ENCODE measurements at places on chromosomes 7 and 10.
A peak's percentile ranks its signal among the peaks of the same experiment; 100 is the strongest.

- no peak for DNase-seq
These were observed 96.6 kb upstream of the PTN start for GRCh38 chr7:137439829-137440825.

GRCh38 chr7:755413-755805 is 28.3 kb upstream of the PRKAR1B start:
- no peak for DNase-seq

GRCh38 chr10:943334-944033 is 12.0 kb upstream of the LARP4B start:
- no peak for DNase-seq

DNA sequence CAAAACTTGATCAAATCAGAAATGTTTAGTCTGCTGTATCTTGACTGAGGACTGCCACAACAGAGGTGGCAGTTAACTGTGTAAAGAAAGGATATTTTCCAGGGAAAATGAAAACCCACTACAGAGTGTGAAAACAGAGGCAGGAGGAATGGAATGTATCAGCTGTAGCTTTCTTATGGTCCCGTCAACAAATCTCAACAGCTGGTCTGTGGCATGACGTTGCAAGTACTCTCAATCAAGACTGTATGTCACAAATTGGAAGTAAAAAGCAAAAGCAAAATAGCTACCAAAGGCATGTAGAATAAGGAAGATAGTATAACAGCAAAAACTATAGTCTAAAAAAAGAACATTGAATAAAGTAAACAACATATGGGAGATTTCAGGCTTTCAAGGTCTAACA is 123.5 kb downstream of the KMT2C start:
- no peak for DNase-seq

DNA sequence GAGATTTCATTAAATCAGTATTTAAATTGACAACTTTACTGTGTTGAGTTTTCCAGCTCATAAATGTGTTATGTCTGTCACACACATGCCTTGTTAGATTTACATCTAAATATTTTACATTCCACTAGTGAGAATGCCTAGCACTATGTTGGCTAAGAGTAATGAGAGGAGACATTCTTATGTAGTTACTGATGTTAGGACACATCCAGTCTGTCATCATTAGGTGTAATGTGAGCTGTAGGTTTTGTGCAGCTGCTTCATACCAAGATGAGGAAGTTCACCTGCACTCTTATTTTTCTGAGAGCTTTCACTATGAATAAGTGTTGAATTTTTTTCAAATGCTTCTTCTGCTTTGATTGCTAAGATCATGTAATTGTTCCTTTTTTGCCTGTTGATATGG is 218.0 kb upstream of the IGFBP3 start:
- no peak for DNase-seq

DNA sequence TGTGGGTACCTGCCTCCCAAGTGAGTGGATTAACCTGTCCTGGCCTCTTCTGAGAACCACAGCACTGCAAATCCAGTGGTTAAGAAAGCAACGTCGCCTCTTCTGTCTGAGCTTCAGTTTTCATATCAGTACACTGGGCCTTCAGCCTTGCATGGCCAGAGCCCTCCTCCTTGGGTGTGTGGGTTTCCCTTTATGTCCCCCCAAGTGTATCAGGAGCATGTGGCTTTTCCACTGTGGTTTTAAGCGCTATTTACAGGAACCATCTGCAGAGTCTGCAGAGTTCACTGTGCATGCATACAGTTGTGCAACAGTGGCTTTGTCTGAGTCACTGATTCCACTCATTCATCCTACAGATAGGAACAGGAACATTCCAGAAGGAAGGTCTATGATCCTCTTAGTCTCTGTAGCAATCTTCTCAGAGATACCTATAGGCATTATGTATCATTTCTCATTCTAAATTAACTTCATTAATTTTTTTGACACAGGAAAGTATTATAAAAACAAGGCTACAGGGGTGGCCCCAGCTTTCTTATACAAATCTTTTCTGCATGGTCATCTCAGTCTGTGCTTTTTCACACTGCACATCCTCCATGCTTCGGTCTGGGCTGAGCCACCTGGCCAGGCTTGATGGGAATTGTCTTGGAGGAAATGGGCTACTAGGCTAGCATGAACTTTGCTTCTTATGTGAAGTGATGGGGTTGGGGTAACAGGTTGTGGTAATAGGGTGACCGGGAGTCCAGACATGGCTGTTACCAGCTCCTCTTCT is 17.1 kb downstream of the MBL2 start:
- no peak for DNase-seq

DNA sequence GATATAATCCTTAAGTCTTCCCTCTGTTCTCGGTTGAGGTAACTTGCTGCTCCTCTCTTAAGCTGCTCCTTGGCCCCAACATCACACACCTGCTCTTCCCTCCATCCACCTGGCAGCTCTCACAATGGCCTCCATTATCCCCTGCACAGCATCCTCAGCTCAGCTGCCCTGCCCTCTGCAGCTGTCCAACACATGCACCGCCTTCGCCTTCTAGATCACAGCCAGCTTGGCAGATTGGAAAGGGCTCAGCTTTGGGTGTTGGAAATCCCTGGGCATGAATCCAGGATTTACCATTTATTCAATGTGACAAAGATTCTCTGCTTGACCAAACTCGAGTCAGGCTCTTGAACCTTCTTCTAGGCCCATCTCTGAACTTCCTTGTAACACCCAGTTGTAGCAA is 20.6 kb downstream of the RGR start:
- DNase-seq, result no peak

- no peak for DNase-seq
These were observed 140.1 kb downstream of the ZFAND4 start for GRCh38 chr10:45532480-45532879.

DNA sequence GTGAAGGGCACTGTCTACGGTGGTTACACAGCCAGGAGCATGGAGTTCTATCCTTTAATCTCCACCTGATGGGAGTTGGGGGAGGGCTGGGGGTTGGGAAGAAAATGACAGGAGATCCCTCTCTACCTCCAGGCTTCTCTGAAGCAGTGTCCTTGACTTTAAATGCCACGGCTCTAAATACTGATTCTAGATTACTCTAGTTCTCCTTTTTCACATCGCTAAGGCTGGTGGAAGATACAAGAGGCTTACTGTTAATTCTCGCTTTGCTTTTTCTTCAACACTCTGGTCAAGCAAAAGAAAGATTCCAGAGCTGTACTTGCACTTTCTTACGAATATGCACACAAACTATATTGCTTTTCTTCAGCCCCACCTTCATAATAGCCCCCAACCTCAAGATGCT is 30.5 kb downstream of the ARL3 start:
- DNase-seq, result no peak

- DNase-seq, result no peak
These were observed 180.5 kb downstream of the MAGI2 start for GRCh38 chr7:79272938-79273337.

DNA sequence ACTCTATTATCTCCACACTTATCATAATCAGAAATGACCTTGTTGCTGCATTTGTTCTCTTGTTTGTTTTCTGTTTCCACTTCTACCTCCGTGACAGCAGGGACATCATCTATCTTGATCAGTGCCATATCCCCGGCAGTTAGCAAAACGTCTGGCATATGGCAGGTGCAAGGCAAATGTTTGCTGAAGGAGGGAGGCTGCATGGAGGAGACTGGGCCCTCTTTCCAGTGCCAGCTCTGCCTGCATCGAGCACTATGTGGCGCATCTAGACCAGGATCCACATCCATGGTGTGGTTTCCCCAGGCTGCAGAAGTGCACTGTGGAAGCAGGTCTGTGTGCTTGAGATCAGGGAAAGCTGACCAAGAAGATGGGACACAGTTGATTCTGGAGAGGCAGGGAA is 181.2 kb downstream of the KCNMA1 start:
- DNase-seq, result no peak

DNA sequence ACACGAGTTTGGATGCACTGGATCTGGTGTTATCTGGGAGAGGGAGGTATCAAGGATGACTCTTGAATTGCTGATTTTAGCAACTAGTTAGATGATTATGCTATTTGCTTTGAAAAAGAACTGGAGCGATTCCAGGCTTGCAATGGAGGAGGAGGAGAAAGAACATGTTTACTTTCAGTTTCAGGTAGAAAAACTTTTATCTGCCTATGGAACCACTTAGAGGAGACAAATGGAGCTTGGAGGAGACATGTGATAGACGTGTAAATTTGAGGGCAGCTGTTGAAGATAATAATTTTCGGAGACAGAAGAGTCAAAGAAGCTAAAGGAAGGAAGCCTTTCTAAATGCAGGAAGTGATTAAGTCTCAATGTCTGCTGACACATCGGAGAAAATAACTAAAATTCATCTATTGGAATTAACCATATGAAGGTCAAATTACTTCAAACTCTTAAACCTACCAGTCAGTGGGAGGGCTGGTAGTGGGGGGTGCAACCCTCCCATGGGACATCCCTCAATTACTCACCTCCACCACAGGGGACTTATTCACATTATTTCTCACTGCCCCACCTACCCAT is 56.4 kb upstream of the GNAI1 start:
- DNase-seq, result peak; percentile 27

DNA sequence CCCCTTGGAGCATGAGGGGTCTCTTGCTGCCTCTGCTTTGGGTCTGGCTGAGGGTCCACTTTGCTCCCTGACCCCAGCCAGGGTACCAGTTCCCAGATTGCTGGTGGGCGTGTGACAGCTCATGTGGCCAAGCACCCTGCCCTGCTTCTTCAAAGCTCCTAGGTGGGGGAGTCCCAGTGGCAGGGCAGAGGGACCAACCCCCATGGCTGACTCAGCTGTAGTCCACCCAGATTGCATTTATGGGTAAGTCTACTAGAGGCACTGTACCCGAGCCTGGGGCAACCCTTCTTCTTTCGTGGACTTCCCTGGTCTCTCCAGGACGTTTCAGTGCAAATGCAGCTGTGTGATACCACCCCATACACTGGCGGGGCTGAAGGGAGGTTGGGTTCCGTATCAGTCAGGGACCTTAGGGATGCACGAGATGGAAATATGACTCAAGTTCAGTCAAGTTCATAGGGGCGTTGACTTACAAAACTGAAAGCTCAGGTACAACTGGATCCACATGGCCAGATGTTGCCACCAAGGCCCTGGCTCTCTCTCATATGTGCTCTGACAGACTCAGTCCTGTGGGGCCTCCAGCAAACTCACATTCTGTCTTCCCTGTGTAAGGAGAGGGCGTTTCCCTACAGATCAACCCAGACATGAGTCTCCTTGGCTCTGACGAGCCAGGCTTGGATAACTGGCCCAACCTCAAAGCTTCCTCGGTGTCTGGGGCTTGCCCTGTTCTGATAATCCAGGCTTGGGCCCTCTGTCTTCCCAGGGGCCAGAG is 13.6 kb downstream of the PTPRE start:
- DNase-seq, result no peak

DNA sequence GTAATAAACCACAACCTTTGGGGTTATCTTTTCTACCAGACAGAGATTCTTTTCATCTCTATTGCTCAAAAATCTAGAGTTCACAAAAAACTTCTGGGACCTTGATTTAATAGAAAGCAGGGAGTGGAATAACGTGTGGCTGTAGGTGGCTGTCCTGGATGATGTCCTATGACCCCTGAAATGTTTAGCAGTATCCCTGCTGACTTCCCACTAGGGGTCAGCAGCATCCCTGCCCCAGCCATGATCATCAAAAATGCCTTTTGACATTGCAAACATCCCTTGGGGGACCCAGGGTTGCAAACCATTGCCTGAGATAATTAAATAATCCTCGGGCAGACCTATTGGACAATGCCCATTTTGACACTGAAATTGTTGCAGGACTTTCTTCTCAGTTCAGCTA is 177.1 kb downstream of the USP6NL start:
- no peak for DNase-seq

DNA sequence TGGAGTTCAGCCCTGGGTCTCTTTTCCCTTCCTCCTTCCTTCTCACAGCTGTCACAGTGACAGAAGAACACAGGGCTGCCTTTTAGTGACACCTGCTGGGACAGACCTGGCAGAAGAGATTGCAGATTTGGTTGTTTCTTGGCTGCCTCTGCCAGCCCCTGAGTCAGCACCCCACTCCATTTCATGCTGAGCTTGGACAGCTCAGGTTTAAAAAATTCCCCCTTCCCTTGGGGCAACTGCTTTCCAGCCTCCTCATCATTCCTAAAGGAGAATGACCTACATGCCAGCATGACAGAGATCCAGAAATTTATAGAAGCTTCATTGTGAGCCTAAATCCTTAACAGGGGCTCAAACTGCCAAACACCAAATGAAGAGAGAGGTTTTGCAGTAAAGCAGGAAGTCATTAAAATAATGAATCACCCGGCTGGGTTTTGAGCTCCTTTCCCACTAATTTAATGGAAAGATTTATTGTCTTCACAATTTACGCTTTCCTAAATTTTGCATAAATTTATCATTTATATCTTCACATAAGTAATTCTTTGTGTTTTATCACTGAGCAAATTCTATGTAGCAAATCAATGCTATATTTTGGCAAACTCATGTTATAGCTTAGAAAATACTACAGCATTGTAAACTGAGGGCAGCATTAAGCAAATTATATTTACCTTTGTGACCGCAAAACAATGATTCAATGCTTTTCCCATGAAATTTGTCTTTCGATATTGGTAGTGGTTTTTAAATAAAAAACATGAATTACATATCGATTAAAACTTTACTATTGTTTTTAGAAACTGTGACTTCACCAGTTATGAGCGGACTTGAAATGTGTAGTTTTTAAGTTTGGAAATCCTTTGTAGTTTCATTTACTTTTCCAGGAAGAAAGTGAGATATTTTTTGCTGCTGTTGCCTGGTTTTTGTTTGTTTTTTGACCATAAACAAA is 399.5 kb upstream of the ANKRD30A start:
- no peak for DNase-seq

DNA sequence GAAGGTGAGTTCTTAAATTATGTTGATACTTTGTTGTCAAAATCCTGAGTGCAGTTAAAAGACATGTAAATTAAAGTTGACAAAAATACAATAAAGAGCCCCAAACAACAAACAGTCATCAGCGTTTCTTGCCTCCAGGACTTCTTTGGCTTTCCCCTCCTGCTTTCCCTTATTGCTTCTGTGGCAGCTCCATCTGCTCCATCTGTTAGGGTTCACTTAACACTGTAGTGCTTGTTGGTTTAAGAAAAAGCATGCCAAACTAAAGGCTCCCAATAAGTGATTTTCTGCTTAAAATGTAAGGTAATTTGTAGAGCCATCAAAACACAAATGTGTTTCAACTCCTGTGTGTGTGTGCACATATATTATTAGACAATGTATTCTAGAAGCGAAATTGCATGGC is 254.3 kb upstream of the GNAI1 start:
- DNase-seq, result no peak

DNA sequence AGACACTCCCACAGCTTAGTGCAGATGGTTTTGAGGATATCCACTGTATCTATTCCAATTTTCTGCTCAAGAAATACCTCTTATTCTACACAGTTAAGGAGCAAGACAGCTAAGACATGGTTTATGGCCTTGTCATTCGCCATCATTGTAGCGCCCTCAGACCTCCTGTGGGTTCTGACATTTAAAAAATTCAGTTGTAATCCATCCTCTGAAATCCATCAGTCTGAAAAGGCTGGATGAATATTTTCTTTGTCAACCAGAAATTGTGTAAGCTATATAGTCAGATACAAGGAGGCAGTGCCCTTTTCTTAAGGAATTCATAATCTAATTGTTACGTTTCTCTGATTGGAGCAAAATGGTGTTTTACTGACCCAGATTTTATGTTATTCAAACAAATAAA is 353.6 kb downstream of the GALNT17 start:
- no peak for DNase-seq

Measured in stimulated activated naive CD8-positive, alpha-beta T cell treated with anti-CD3 and anti-CD28 coated beads, Interleukin-15, Interleukin-2, amounts not matched to agents 100 U/mL and 50 U/mL, for 24 hours (primary cell).